ENCODE measurements at places on chromosomes 11 and 22. TPM values are rescaled to one million over a fixed set of nuclear protein-coding genes. Genes with fewer than 3 reads are reported as not detected.

Gene C11orf97
- not detected for total RNA-seq

Gene SYT13
- total RNA-seq: not detected

Gene RAB3IL1
- total RNA-seq: 19.1 TPM

Gene SOX10
- total RNA-seq: not detected

Data from uterine smooth muscle cell (primary cell).